Cortex of kidney (tissue), 1 donor: ENCODE measurements at places on chromosomes 16 and 17.

GRCh38 chr17:74839990-74840852 lies 19.5 kb downstream of the GRIN2C start:
- DNase-seq, result no peak

GRCh38 chr17:49862781-49863331 lies 15.0 kb upstream of the TAC4 start:
- no peak for DNase-seq

DNA sequence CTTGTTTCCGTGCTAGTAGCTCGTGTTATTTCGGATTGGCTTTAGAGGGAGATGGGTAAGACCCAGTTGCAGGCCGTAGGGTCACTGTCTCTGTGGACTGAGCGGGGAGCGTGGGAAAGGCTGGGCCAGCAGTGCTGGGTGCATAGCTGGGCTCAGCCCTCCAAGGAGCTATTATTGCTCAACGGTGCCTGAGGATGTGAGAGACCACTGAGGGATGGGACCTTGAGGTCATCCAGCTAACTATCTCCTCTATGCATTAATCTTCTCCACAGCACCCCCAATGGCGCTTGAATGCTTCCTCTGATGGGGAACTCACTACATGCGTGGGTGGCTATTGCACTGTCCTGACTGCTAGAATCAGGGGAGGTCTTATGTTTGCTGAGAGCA lies 126.1 kb upstream of the FOXF1 start:
- DNase-seq, result no peak

- no peak for DNase-seq
Measured at GRCh38 chr17:41511116-41511515, 5.7 kb upstream of the KRT13 start.

DNA sequence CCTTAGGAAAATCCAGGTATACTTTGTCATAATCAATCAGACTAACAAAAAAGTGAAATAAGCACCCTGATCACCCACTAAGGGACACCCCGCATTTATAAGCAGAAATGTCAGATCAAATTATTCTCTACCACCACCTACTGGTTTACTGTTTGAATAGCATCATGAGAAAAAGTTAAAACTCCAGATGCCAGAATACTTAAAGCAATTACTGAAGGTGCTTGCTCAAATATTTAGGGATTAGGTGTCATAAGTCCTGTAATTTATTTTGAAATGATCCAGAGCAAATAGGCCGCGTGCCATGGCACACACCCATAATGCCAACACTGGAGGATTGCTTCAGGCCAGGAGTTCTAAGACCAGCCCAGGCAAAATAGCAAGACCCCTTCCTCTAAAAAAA lies 2.3 kb downstream of the TOP2A start:
- no peak for DNase-seq

- DNase-seq, result no peak
Measured at GRCh38 chr16:4465977-4466779, 8.2 kb downstream of the NMRAL1 start.

- DNase-seq, result no peak
Measured at GRCh38 chr16:86199871-86200695, 301.1 kb downstream of the IRF8 start.

DNA sequence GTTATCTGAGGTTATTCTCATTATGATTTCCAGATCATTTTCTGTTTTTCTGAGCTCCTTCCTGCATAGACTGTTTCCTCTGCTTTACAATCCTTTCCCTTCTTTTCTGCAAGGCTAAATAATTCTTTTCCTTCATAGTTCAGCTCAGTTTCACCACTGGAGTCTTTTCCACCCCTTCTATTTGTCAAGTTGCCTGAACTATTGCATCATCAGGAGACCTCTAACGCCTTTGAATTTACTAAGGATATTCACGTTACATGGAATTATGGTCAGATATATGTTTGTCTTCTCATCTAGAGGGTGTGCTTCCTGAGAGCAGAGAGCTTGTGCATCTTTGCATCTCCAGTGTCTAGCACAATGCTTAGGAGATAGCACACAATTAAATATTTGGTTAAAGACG lies 140.4 kb upstream of the CA10 start:
- no peak for DNase-seq

DNA sequence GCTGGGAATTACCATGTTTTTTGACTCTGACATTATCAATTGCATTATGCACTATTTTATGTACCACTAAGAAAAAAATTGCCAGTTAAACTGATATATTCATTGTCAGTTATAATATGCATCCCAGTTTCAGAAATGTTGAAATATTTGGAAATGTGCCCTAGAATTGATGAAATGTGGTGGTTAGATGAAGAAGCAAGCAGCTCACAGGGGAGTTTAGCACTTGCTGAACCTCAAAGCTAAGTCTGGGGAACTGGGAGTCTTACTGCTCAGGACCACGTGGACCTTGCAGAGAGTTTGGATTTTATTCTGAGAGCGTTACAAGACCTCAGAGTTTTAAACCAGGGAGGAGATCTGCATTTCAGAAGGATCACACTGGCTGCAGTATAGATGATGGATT lies 67.9 kb downstream of the TNRC6C start:
- no peak for DNase-seq

GRCh38 chr16:70160388-70160787 lies 13.2 kb upstream of the CLEC18C start:
- no peak for DNase-seq

GRCh38 chr16:80852261-80852872 lies 48.0 kb upstream of the CDYL2 start:
- DNase-seq, result no peak

DNA sequence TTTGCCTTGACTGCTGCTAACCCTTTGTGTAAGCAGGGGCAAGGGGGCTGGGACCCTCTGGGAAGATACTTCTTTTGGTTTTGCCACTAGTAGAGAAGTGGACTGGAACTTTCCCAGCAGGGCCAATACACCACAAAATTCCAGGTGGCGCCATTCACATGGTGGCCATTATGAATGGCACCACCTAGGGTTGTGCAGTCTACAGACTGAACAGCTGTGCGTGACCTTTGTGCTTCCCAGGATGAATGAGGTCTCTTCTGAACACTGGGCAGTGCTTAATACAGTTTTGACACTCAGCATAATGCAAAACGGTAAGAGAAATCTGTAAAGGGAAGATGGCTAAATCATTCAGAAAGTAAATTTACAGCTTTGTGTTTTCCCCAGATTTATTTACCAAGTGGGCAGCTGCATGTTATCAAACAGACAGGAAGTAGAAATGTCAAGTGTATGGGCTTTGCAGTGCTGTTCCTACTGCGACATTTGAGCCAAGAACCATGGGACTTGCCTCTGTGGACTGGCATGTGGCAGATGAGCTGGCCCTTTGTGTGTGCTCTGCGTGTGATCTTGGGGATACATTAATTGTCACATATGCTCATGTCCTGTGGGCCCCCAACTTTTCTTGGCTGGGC lies 9.2 kb downstream of the SYT17 start:
- no peak for DNase-seq

- no peak for DNase-seq
Measured at GRCh38 chr16:57791195-57791892, 10.9 kb downstream of the KIFC3 start.

- no peak for DNase-seq
Measured at GRCh38 chr16:50297301-50298074, 31.1 kb downstream of the ADCY7 start.

DNA sequence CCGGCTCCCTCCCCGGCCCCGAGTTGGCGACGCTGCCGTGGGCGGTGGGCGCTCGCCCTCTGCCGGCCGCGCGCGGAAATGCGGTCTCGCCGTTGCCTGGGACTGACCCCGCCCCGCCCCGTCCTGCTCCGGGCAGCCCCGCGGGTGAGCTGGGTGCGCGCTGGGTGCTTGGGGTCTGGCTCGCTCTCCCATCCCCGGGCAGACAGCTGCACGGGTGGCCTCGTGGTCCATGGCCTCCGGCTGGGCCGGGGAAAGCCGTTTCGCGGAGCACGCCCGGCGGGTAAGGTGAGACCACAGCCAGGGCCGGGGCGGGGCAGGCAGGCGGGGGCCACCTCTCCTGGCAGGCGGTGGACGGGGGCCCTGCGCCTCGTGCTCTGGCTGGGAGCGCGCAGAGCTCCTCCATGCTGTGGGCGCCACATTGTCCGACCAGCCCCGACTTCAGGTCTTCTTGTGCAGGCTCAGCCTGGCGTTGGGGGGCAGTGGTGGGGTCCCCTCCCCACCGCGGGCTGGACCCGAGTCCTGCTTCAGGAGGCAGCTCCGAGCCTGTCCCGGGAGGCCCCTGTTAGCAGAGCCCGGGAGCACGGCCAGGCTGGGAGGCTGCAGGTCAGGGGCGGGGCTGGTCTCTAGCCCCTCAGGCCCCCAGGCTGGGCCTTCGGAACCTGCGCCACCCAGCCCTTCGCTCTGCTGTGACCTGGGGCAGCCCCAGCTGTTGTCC lies 7.0 kb upstream of the C1QTNF8 start:
- no peak for DNase-seq
